ENCODE measurements at places on chromosomes 7 and 10.

DNA sequence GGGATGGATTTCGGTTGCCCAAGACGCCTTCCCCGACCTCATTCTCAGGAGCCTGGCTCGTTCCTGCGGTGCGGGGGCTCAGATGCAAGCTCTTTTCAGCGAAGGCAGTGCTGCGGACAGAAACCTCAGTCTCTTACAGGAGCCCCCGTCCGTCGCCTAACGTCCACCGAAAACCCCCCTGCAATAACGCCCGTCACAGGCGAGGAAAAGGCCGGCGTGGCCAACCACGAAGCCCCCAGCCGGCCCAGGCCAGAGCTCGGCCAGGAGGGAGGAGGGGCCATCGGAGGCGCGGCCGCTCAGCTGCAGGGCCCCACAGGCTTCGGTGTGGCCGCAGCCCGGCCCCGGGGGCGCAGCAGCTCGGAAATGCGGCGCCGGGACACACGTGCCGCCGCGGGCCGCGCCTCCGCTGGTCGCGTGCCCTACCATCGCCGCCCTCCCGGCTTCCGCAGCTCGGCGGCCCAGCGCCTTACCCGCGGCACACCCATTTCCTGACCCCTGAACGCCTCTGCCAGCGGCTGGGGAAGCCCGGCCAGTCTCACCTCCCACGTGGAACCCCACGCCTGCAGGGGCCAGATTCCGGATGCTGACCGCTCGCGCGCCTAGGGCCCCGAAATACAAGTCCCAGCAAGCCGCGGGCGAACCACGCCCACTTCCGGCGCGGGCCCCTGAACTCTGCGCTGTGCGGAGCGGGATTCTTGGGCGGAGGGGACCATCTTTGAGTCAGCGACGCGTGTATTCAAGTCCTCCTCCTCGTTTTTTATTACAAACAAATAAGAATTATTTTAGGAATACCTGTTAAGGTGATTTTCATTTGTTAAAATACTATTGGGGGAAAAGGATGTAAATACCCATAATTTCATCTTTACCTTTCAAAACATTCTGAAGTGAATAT, at the start of gene ZNF239:
Gene ZNF239 (minus strand): TSS at position 616 of the 892 bp plus-strand sequence. CDS start 16,537 bp downstream, outside the sequence.
- peak; percentile 69 for DNase-seq

GRCh38 chr10:42645103-42645502, 6.7 kb upstream of the ZNF33B start:
- DNase-seq: no peak

- DNase-seq: no peak
Observed at GRCh38 chr7:2894118-2894940, 50.2 kb upstream of the GNA12 start.

DNA sequence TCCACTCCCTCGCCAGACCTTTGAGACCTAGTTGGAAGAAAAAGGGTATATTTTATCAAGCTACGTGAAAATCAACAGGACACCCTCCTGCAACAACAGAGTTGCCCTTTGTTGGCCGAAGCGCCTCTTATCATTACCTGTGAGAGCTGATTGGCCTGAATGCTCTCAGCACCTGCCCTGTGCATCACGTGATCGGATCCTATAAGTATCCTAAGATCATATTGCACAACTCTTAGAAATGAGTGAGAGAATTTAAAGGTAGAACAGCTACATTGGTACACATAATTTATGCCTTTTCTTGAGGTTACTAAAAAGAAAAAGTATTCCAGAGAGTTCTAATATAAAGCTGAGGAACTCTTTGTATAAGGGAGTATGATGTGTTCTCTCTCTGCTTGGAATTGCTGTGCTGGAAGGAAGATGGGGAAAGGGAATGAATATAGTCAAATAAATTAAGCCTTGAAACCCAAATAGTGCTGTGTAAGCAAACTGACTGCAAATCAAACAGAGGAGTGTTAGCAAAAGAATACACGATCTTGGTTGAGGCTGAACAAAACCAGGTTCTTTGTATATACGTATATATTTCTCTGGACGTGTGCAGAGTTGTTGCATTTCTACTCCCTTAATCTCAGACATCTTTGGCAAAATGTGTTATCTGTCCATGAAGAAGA, 69.3 kb downstream of the LRRC4 start:
- DNase-seq: no peak

- no peak for DNase-seq
Observed at GRCh38 chr10:11074536-11075267, 57.0 kb downstream of the CELF2 start.

- no peak for DNase-seq
Observed at GRCh38 chr10:28047061-28047460, 48.2 kb upstream of the ODAD2 start.

GRCh38 chr10:43111101-43111500, 27.1 kb upstream of the CSGALNACT2 start:
- DNase-seq: no peak

DNA sequence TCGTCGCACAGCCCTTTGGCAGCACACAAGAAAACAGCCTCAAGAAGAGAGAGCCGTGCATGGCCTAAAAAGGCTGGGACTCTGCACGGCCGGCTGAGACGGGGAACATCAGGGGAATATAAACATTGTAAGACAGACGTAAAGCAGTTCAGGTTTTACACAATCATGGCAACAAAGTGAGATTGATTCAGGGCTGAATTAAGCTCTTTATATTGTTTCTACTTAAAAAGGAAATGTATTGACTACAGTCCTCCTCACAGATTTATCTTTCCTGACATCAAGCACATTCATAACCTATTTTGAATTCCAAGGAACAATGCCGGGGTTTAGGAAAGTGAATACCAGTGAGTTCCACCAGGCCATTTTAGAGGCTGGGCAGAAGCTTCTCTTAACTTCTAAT, 25.2 kb downstream of the SORBS1 start:
- no peak for DNase-seq
